ENCODE measurements at places on chromosomes 12 and 14. TPM values are rescaled to one million over a fixed set of nuclear protein-coding genes. Genes with fewer than 3 reads are reported as not detected.
A peak's percentile ranks its signal among the peaks of the same experiment; 100 is the strongest.

DNA sequence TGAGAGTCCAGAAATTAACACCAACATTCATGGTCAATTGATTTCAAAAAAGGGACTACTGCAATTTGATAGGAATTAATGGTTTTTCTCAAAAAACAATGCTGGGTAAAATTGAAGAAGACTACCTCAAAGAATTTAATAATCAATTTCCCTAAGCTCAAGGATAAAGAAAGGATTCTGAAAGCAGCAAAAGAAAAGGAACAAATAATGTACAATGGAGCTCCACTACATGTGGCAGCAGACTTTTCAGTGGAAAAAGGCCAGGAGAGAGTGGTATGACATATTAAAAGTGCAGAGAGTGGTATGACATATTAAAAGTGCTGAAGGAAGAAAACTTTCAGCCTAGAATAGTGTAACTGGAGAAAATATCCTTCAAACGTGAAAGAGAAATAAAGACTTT is 15.6 kb upstream of the TAS2R43 start:
- no peak for DNase-seq

DNA sequence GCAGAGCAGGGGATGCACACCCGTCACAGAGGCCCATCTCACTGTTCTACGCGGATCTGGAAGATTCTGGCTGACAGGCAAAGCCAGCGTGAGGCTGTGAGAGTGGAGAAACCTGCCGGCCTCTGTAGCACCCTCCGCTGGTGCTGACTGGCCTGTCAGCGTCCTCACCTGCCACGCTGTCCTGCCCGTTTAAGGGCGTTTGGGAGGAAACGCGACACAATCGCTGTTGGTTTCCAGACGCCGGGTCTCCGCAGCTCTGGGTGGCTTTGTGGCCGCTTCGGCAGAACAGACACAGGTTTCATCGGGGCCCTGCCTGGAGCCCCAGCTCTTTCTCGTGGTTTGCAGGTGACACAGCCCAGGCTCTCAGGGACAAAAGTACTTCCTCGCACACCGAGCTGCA is 70.6 kb downstream of the NOC4L start:
- no peak for DNase-seq

The C12orf56 gene
- not detected for total RNA-seq

- DNase-seq: no peak
These were observed 45.5 kb upstream of the SEL1L start for GRCh38 chr14:81579115-81579514.

The KRT82 gene
- not detected for total RNA-seq

The BAG5 gene
- 17.6 TPM for total RNA-seq

The ANO2 gene
- total RNA-seq: not detected

The SMCO2 gene
- total RNA-seq: not detected

The NOVA1 gene
- not detected for total RNA-seq

- no peak for DNase-seq
These were observed 323 bp downstream of the VTI1B start for GRCh38 chr14:67674139-67674479.

The CLEC6A gene
- not detected for total RNA-seq

The CNTN1 gene
- 1.4 TPM for total RNA-seq

DNA sequence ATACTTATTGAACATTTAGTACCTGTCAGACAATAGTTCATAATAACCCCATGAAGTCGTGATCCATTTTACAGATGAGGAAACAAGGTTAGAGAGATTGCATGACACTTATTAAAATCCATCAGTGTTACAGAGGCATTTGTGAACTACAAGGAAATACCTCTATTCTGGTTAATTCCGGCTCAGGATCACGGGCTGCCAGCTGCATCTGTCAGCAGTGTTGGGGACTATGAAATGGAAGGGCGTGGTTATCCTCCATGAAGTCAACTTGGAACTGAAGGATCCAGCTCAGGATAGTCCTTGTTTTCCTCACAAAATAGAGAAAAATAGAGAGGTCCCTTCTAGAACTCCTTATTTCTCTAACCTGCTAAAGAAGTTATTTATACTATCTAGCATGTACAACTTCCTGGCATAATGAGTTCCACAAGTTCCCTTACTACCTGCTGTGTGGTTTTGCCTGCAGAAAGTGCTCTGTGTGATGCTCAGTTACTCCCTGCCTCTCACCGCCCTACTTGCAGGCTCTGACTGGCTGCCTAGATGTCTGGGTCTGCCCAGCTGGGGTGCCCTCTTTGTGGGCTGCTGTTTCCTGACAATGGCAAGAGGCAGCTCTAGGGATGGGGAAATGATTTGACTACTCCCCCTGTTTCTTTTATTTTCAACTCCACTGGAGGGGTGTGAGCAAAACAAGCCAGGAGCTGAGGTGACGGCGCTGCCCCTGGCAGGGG is 36.8 kb downstream of the PLXNC1 start:
- no peak for DNase-seq

GRCh38 chr12:70758494-70758845 is 121.2 kb upstream of the PTPRB start:
- DNase-seq: no peak

DNA sequence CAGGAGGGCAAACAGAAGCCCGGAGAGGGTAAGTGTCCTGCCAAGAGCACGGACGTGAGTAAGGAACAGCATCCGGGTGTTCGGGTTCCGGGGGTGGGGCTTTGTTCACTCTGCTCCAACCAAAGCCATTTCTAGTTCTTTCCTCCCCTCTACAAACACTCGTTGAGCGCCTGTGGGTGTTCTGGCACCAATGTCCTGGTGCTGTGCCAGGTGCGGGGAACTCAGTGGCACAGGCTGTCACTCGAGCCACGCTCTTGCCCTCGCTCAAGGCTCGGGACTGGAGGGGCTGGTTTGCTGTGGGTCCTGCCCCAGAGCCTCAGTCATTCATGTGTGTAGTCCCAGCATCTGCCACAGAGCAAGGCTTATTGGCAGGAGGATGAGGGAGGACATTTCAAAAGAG is 157.5 kb downstream of the CALM1 start:
- no peak for DNase-seq

The CCDC196 gene
- total RNA-seq: not detected

The PRR4 gene
- not detected for total RNA-seq

The IRAK4 gene
- total RNA-seq: 19.2 TPM

GRCh38 chr12:51341251-51342007 is 5.0 kb downstream of the CELA1 start:
- DNase-seq: peak; percentile 68
